CD4-positive, alpha-beta T cell (primary cell): ENCODE measurements at places on chromosomes 7 and 10. TPM values are rescaled to one million over a fixed set of nuclear protein-coding genes. Genes with fewer than 3 reads are reported as not detected.

The GHRHR gene
- total RNA-seq: not detected

The CREM gene
- total RNA-seq: 67.0 TPM

The HOXA6 gene
- total RNA-seq: not detected

The SLC18A2 gene
- 0.92 TPM for total RNA-seq

The CDK14 gene
- 0.47 TPM for total RNA-seq

The C10orf105 gene
- 0.36 TPM for total RNA-seq

The FKBP9 gene
- not detected for total RNA-seq

The CYP3A4 gene
- total RNA-seq: not detected

- no peak overlapping the region for H3K27ac ChIP-seq
- H3K36me3 ChIP-seq: no peaks in the 10 kb centered on the region
- no peaks in the 10 kb centered on the region for H3K27me3 ChIP-seq
- H3K4me1 ChIP-seq: no peaks in the 10 kb centered on the region
Measured at GRCh38 chr10:51832652-51833383, 133.4 kb upstream of the CSTF2T start.

DNA sequence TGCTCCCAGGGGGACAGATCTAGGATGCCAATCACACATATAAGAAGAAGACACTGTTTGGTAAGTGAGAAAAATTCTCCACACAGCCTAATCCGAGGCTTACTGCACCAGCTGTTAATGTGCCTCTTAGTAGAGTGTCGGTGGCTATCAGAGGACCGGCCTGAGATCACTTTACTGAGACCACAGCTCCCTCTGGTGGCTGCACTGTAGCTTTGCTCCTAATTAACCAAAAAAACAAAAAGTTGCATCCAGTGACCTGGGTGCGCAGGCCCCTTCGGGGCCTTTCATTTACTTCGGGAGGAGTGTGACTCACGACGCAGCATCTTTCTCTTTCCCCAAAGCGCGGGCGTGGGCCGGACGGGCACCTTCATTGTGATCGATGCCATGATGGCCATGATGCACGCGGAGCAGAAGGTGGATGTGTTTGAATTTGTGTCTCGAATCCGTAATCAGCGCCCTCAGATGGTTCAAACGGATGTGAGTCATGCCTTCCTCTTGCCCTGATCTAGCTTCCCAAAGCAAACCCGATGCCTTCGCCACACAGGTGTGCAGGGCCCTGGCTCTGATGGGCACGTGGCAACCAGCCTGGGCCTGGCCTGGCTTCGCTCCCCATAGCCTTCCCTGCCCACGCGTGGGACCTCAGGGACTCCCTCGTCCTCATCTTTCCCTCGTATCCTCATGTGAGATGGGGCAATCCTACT, 56.7 kb downstream of the MKI67 start:
- no peak overlapping the region for H3K27ac ChIP-seq
- DNase-seq: peak; percentile 77
- H3K4me1 ChIP-seq: peaks cover 44% of the 10 kb centered on the region
- peaks cover 86% of the 10 kb centered on the region for H3K36me3 ChIP-seq
- H3K4me3 ChIP-seq: no peak overlapping the region

DNA sequence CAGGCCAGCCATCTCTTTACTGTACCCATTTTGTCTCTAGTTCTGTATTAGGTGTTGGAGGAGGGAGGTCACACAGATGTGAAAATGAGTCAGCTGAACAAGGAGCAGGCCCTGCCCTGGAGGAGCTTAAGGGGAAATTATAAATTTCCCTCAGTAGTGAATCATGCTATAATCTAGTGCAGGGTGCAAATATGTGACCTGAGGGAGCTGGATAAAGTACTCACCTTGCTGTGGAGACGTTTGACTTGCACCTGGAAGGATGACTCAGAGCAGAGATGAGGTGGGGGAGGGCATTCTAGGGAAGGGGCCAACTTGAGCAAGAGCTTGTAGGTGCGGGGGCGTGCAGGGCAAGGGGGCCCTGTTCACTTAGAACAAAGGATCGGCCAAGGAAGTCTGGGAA, 610.6 kb downstream of the SDK1 start:
- no peak overlapping the region for H3K4me3 ChIP-seq
- H3K27me3 ChIP-seq: peaks cover 4% of the 10 kb centered on the region
- no peaks in the 10 kb centered on the region for H3K4me1 ChIP-seq
- no peak for DNase-seq

DNA sequence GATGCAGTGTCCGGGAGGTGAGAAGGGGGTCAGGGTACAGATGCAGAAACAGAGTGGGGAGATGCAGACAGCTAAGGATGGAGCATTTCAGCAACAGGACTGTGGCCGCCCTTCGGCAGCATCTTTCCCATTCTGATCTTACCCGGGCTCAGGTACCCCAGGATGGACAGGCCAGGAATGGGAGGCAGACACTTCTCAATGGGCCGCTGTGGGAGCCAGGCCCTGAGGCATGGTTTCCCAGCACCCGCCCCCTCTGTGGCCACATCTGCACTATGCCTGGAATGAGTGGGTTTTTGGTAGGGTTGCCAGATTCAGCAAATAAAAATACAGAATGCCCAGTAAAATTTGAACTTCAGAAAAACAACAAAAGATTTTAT, 105.2 kb upstream of the CTBP2 start:
- no peak for DNase-seq
- no peaks in the 10 kb centered on the region for H3K27me3 ChIP-seq
- H3K4me1 ChIP-seq: no peaks in the 10 kb centered on the region

DNA sequence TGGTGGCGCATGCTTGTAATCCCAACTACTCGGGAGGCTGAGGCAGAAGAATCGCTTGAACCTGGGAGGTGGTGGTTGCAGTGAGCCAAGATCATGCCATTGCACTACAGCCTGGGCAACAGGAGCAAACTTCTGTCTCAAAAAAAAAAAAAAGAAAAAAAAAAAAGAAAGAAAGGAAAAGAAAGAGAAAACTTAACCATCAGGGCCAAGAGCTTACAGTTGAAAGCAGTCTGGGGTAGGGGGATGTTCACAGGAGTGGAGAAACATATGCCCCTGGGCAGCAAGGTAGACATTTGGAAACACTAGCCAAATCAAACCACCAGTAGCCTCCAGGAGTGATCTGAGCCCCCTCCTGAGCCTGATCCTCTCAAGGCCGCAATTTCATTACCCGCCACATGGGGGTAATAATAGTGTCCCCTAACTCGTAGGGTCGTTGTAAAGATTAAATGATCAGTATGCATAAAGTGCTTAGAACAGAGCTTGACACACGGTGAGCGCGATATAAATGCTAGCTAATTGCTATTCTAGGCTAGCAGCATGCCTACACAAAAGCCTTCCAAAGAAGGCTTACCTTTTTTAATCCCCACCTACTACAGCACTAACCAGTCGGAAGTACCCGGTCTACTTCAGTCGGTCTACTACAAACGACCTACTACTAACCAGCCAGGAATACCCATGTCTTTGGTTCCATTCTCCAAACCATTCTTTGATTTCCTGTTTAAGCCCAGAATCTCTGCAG, 274.3 kb upstream of the NEBL start:
- H3K4me1 ChIP-seq: peaks cover 5% of the 10 kb centered on the region
- no peak overlapping the region for H3K27ac ChIP-seq
- peaks cover 40% of the 10 kb centered on the region for H3K27me3 ChIP-seq
- no peak for DNase-seq
- no peak overlapping the region for H3K4me3 ChIP-seq
- H3K36me3 ChIP-seq: no peaks in the 10 kb centered on the region

GRCh38 chr7:30802812-30803211, 31.6 kb downstream of the MINDY4 start:
- no peaks in the 10 kb centered on the region for H3K27me3 ChIP-seq
- no peak overlapping the region for H3K27ac ChIP-seq
- no peaks in the 10 kb centered on the region for H3K36me3 ChIP-seq
- no peak for DNase-seq
- no peak overlapping the region for H3K4me3 ChIP-seq

DNA sequence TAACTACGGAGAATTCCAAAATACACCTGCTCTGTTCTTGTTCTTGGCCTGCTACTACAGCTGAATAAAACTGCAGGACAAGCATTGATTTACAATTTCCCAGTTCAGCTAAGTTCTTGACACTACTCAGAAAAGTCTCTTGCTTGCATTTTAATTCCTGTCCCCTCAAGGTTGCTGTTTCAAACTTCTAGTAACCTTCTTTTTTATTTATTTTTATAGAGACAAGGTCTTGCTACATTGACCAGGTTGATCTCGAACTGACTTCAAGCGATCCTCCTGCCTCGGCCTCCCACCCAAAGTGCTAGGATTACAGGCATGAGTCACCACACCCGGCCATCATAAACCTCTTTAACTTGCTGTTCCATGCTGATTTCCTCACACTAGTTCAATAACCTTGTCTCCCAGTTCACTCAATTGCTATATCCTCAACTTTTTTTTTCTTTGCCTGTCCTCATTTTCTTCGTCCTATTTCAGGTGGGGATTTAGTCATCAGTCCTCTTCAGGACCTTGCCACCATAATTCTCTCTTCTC, 79.9 kb downstream of the ARHGAP21 start:
- no peak overlapping the region for H3K27ac ChIP-seq
- no peaks in the 10 kb centered on the region for H3K4me1 ChIP-seq
- no peaks in the 10 kb centered on the region for H3K36me3 ChIP-seq

- peak; percentile 43 for DNase-seq
- H3K27me3 ChIP-seq: no peaks in the 10 kb centered on the region
- peak overlapping the region; percentile 40 for H3K4me3 ChIP-seq
- no peaks in the 10 kb centered on the region for H3K36me3 ChIP-seq
- peak overlapping the region; percentile 25 for H3K27ac ChIP-seq
Measured at GRCh38 chr10:22022257-22023032, 18.9 kb upstream of the DNAJC1 start.

GRCh38 chr10:118732245-118733165, 22.3 kb downstream of the CACUL1 start:
- H3K27ac ChIP-seq: peak overlapping the region; percentile 50
- H3K36me3 ChIP-seq: peaks cover 6% of the 10 kb centered on the region
- no peaks in the 10 kb centered on the region for H3K27me3 ChIP-seq
- peak overlapping the region; percentile 23 for H3K4me3 ChIP-seq

- H3K4me1 ChIP-seq: no peaks in the 10 kb centered on the region
- H3K4me3 ChIP-seq: no peak overlapping the region
- DNase-seq: no peak
- no peak overlapping the region for H3K27ac ChIP-seq
- no peaks in the 10 kb centered on the region for H3K27me3 ChIP-seq
- H3K36me3 ChIP-seq: no peaks in the 10 kb centered on the region
Measured at GRCh38 chr7:122914812-122915211, 28.6 kb upstream of the CADPS2 start.

DNA sequence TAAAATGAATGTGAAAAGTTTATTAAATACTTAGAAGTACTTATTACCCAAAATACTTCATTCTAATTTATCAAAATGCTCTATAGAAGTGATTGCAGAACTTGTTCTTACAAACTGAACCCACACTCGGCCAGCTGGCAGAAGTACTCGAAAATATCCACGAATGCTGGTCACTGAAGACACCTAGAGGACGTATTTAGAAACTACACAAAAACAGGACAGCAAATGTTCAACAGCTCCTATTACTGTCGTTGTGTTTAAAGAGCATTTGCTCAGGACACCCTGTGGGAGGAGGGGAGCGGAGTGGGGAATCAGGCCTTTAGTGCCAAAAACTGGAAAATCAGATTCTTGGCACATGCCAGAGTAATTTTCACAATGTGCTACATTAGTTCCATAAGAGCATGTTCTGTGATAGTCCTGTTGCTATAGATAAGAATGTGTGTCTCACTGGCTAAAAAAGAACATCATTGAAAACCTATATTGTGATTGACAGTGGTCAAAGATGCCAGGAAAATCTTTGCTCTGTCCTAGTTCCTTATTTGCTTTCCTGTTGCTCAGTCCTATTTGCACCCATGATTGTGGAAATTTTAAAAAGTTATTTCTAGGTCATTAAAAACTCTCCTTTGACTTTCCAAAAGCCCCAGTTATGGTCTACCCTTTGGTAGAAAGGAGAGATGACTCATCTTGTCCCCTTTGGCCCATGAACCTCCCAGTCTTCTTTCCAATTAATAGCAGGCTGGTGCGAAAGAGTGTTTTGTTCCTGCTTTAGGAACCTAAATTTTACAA, 49.0 kb upstream of the NRBF2 start:
- H3K4me1 ChIP-seq: no peaks in the 10 kb centered on the region
- peak; percentile 52 for DNase-seq
- no peak overlapping the region for H3K4me3 ChIP-seq
- H3K27me3 ChIP-seq: peaks cover 2% of the 10 kb centered on the region

DNA sequence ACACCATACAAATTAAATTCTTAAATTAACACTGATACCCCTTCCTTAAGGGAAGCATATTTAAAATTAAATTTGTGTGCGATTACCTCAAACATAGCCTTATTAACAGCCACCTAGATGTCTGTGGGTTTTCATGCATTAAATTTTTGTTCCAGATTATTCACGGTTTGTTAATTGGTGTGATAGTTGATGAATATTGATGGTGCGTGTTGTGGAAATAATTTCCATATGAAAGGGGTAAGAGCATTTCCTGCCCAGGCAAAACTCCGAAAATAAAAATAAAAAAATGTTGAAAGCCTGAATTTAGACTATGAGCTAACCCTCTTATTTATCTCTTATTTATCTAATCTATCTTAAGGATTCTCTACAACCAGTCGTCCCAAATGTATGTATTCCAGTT, 679.3 kb upstream of the CELF2 start:
- H3K36me3 ChIP-seq: no peaks in the 10 kb centered on the region
- peaks cover 4% of the 10 kb centered on the region for H3K27me3 ChIP-seq
- no peaks in the 10 kb centered on the region for H3K4me1 ChIP-seq
- DNase-seq: no peak

GRCh38 chr7:84112771-84113170, 81.8 kb downstream of the SEMA3A start:
- DNase-seq: no peak
- no peaks in the 10 kb centered on the region for H3K36me3 ChIP-seq
- no peak overlapping the region for H3K27ac ChIP-seq
- H3K27me3 ChIP-seq: no peaks in the 10 kb centered on the region
- no peaks in the 10 kb centered on the region for H3K4me1 ChIP-seq

DNA sequence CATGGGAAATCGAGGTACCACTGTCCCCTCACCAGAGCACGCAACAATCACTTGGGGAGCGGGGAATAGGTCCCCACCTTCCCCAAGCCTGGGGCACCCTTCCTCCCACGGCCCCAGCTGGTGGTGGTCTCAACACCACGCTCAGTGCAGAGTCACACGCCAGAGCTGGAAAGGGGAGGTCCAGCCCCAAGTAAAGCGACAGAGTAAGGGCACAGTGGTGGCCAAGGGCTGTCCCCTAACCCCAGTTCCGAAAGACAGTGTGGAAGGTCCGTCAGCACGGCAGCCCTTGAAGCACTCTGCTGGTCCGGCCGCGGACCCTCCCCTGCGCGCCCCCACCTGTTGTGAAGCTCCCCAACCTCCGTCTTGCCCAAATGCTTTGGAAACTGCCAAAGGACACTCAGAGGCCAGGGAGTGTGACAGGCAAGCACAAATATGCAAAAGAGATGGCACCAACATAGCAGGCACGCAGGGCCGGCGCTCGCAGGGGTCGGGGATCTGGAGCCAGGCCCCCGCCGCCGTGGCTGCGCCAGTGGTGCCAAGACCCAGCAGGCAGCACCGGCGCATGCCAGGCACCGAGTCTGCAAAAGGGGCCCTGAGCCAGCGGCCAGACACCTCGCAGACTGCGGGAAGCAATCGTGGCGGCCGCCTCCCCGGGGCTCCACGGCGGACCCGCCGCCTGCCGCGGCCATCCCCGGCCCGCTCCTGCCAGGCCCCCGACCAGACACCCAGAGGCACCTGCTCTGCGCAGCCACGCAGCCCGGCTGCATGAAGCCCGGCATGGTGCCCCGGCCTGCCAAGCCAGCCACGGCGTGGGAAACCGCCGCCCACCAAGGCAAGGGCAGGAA, 51.6 kb upstream of the SRRM3 start:
- peak; percentile 21 for DNase-seq
- no peaks in the 10 kb centered on the region for H3K36me3 ChIP-seq
- H3K27me3 ChIP-seq: peaks cover 2% of the 10 kb centered on the region
